ENCODE measurements at places on chromosomes 4 and X.

GRCh38 chr4:179486570-179487335 is 2044.5 kb upstream of the AGA start:
- DNase-seq = no peak

DNA sequence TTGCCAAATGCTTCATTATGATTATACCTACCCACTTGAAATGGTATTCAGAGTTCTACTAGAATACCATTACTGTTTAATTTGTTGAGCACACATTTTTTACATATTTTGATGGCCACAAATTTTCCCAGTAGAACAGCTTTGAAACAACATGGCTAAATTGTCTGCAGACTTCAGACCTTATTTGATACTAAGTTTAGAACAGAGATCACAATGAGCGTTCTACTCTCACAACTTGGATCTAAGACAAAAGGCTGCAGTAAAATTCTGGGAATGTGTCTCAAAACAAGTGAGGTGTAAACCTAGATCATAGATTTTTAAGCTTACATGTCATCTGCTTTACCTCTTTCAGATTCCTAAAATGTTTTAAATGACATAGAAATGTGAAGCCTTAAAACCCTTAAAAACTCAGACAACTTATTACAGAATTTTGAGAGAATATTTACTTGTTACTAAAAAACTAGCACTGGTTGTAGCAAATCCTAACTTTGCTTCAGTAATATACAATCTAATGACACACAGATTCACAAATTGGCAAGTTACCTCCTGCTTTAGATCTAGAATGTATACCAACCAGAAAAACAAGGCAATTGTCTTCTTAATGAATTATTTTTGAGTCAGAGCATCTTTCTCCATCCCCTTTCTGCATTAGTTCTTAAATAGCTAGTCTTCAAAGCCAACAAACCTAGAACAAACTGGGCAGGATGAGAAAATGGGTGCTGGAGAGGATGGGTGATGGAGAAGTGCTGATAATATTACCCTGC is 243.3 kb downstream of the SLC7A11 start:
- DNase-seq = no peak

- no peak for DNase-seq
Observed at GRCh38 chr4:185899833-185900232, 87.8 kb upstream of the SORBS2 start.

GRCh38 chr4:15754323-15754722 is 23.8 kb upstream of the CD38 start:
- DNase-seq = peak; percentile 58

GRCh38 chr4:21769404-21770147 is 179.0 kb downstream of the KCNIP4 start:
- DNase-seq = no peak

- DNase-seq = no peak
Observed at GRCh38 chr4:86910820-86911684, 18.8 kb upstream of the C4orf36 start.

GRCh38 chr4:21605006-21605405 is 343.6 kb downstream of the KCNIP4 start:
- DNase-seq = no peak

- no peak for DNase-seq
Observed at GRCh38 chr4:148292686-148293085, 149.5 kb downstream of the NR3C2 start.

GRCh38 chrX:30990361-30990760 is 81.5 kb downstream of the FTHL17 start:
- DNase-seq = no peak

DNA sequence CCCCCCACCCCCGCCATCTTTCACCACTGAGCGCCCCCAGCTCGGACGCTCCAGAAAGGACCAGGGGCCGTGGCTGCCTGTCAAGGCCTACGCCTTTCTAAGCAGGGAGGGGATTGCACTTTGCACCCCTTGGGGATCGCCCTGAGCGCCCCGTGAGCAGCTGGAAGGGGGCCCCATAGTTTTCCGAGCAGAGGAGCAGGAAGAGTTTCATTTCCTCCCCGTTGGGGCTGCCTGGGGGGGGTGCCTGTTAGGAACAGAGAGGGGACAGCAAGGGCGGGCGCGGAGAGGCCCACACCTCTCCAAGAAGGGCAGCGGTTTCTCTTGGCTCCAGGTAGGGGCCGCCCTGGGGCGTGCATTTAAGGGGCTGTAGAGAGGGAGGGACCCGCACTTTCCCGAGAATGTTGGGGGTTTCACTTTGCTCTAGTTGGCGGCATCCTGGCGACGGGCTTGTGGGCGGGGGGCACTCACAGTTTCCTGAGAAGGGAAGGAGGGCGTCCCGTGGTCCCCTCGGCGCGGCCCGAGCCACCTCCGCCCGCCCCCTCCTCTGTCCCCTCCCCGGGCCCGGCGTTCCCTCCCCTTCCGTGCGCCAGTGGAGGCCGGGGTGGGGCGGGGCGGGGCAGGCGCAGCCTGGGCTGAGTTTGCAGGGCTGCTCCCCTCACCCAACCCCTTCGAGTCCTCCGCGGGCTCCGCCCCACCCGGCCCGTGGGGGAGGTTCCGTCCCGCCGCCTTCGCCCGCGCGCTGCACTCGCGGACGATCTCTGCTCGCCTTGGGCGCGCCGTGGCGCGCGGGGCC is 82.3 kb upstream of the CD99 start:
- DNase-seq = peak; percentile 92

DNA sequence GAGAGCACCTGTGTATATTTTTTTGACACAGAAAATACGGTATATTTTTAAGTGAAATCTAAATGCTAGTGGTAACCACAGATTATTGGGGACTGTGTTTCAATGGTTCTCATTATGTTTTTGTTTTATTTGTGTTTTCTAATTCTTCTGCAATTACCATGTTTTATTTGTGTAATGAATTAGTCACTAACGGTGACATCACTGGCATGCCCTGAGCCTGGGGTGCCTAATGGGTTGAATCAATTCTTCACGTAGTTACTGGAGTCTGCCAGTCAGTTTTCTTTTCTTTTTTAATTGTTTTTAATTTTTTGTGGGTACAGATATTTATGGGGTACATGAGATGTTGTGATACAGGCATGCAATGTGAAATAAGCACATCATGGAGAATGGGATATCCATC is 168.8 kb downstream of the RELL1 start:
- no peak for DNase-seq

GRCh38 chr4:36243355-36244256 is 708 bp downstream of the ARAP2 start:
- DNase-seq = peak; percentile 60

- DNase-seq = no peak
Observed at GRCh38 chr4:8855818-8856245, 15.8 kb downstream of the HMX1 start.

DNA sequence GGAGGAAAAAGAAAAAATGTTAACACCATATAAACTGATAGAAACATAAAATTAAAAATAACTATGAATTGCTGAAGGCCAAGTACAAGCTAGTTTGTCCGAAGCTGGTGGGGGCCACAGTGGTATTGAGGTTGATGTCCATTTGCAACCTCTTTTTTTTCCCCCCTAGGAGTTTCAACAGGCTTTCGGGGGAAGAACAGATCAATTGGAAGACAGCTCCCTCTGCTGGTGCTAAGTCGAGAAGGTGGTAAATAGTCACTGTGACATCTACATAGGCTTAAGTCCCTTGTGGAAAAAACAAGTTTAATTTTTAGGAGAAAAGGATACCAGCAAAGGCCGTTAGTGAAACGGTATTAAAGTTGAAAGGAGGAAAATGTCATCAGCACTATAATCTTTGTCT is 115.7 kb upstream of the ZXDA start:
- DNase-seq = peak; percentile 27

DNA sequence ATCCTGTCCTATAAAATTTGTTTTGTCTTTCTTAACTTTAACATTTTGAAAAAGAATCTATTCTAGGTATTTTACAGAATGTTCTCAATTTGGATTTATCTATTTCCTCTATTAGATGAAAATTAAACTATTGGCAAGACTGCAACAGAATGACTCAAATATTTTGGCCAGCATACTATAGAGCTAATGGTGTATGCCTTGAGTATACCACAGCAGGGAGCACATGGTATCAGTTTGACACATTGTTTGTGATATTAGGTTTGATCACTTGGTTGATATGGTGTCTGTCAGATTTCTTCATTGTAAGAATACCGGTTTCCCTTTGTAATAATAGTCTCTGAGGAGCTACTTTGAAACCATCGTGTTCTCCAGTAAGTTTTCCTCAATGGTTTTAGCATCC is 87.8 kb upstream of the NPNT start:
- DNase-seq = no peak

- no peak for DNase-seq
Observed at GRCh38 chr4:47519239-47519883, 34.3 kb downstream of the ATP10D start.

DNA sequence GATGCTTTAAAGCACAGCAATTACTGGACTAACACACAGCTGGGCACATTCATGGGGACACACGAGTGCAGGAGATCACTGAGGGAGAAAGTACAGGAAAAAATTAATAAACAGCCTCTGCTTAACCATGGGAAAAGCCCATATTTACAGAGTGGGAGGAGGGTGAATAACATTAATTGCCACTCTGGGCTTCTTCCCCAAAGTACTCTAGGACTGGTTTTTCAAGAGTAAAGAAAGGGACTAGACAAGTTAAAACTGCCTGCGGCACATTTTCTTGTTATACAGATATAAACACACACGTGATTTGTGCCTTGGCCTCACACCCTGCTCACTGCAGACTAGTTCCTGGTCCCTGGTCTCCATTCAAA is 179.7 kb upstream of the TET2 start:
- DNase-seq = peak; percentile 5

GRCh38 chr4:3674479-3674851 is 91.7 kb upstream of the ADRA2C start:
- no peak for DNase-seq

- DNase-seq = no peak
Observed at GRCh38 chr4:127523369-127523768, 109.4 kb upstream of the INTU start.

- peak; percentile 9 for DNase-seq
Observed at GRCh38 chrX:30875957-30876356, 13.1 kb downstream of the TAB3 start.

DNA sequence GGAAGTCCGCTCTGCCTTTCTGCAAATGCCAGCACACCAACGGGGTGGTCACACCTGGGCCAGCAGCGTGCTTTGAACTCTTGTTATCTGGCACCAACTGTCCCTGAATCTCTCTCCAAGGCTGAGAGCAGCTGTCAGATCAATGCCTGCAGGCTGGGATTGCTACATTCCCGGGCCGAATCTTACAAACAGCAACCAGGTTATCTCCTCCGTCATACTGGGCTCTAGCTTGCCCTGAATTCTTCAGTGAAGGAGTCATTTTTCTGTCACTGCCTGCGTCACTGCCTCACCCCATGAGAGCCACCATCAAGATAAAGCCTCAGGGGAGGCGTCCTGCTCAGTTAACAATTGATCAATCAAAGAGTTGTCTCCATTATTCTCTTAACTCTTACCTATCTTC is 329.4 kb upstream of the PPARGC1A start:
- no peak for DNase-seq

GRCh38 chr4:16122784-16123183 is 39.0 kb upstream of the PROM1 start:
- DNase-seq = peak; percentile 36

DNA sequence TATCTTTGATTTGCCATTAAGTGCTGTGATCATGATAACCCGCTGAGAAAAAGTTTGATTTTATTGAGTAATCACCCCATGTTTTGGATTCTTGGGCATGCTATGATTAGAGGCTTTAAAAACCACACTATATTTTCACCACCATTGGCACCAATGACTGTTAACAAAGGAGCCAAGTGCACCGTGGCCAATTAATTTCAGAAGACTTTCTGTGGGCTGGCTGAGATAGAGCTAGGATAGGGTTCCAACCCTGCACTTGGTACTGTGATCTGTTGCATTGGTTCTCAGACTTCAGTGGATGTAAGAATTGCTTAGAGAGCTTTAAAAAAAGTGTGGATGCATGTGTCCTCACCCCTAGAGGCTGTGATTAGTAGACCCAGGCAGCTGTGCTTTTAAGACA is 32.4 kb downstream of the OCRL start:
- DNase-seq = no peak

GRCh38 chrX:53682885-53683555 is 3.5 kb downstream of the HUWE1 start:
- peak; percentile 55 for DNase-seq

DNA sequence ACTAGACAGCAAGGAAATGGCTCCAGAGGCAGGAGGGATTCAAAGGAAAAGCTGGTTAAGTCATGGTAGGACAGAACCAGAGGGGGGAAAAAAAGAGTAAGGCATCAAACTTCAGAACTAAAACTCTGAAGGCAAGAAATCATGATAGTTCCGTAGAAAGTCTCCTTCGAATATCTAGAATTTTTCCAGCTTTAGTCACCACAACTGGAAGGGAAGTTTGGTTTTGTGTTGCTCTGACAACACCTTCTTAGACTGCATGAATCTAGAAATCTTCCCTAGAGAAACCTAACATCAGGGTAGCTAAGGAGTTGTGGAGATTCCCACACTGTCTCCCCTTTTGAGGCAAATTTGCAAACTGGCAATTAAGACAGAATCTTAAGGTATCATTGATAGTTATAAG is 33.7 kb downstream of the AMMECR1 start:
- no peak for DNase-seq

GRCh38 chr4:1767061-1767769 is 25.9 kb upstream of the FGFR3 start:
- DNase-seq = no peak

DNA sequence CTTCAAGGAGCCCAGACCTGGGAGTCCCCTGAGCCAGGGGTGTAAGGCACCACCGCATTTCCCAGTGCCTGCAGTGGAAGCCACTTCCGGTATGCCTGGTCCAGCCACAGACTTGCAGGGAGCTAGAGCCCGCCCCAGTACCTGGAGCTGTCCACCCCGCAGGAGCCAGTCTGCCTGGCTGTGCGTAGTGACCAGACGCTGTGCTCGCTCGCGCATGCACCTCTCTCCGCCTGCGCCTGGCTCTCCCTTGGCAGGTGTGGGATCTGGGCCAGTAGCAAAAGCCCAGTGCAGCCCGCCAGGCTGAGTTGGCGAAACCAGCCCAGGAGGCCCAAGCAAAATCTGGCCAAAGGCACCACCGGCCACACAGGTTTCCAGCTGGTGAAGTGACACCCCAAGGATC is 973.7 kb upstream of the AGA start:
- no peak for DNase-seq

- no peak for DNase-seq
Observed at GRCh38 chr4:66328803-66329574, 658.7 kb upstream of the EPHA5 start.

Data from activated T-cell treated with anti-CD3 and anti-CD28 coated beads, Interleukin-2, amount 50 U/mL, for 72 hours (primary cell).